ENCODE measurements at places on chromosomes 12 and 14.

GRCh38 chr12:25194214-25194613, 746 bp downstream of the DNAI7 start:
- no peak for DNase-seq

- no peak for DNase-seq
These were observed 27.4 kb upstream of the LGALS3 start for GRCh38 chr14:55101698-55102097.

DNA sequence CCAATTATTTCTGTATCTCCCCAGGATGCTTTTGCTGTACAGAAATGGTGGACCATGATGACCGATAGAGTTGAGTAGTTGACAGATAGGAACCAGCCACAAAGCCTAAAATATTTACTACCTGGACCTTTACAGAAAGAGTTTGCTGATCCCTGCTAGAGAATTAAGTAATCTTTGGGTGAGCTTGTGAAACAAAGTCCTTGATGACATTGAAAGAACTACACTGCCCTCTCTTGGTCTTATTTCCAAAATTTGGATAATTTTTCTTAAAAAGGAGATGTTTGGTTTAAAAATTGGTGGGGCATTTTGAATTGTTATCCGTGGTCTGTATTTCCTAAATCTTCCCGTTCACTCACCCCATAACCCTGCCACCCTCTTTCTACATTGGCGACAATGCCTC, 13.7 kb upstream of the TCTN1 start:
- peak; percentile 52 for DNase-seq

GRCh38 chr14:36451310-36452065, 68.5 kb downstream of the NKX2-1 start:
- DNase-seq = no peak

- DNase-seq = peak; percentile 69
These were observed 140.0 kb downstream of the PDE3A start for GRCh38 chr12:20508359-20508758.

GRCh38 chr12:51000245-51000644, 25.9 kb downstream of the SLC11A2 start:
- peak; percentile 65 for DNase-seq

DNA sequence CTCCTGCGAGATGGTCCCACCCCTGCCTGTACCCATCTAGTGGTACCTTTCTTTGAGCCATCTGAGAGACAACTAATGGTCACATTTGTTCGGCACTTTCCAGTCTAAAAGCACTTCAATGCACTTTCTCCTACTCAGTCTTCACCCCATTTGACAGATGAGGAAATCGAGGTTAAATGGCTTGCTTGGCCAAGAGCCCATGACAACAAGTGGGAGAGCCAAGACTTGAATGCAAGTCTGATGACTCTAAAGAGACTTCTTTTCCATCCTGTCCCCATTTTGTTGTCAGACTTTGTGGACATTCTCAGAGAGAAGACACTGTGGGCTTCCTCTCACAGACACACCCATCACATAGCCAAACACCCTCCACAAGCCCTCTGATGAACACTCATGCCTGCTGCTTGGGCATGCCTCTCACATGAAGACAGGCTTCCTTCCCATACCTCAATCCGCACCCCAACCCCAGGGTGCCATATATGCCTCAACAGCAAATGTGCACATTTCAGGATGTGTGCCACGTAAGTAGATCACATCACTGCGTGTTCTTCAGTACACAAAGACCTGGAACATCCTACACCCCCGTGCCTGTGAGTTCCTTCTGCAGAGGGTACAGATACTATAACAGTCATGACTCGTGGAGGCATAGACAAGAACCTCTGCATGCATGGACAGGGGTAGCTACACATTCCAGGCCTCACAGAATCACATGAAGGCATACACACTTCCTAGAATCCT, 805 bp downstream of the MYH7 start:
- no peak for DNase-seq

DNA sequence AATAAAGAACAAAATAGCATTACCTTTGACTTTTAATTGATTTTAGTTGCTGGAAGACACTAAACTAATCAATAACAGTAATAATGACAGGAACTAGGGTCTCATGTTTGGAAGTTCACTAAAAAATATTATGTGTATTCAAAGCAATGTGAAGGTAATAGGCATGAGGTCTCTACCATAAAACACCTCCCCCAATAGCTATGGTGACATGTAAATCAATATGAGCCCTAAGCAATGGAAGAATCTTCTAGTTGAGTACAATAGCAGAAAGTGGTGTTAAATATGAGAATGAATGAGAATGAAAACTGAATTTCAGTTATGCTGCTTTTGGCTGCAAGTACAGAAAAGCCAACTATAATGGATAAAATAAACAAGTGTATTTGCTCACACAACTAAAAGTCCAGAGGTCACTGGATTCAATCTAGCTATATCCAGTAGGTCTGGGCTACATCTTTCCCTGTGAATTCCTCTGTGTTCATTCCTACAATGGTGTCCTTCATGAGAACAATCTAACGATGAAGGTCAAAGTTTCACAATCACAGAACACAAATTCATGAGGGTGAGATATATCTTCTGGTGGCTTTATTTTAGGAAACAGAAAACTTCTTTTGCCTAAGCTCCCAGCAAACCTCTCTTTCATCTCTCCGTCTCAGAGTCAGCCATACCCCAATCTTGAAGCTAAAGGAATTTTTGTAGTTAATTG, 728.0 kb downstream of the FSCB start:
- DNase-seq = no peak

- DNase-seq = peak; percentile 52
These were observed 153.6 kb upstream of the FKBP4 start for GRCh38 chr12:2641207-2641606.

DNA sequence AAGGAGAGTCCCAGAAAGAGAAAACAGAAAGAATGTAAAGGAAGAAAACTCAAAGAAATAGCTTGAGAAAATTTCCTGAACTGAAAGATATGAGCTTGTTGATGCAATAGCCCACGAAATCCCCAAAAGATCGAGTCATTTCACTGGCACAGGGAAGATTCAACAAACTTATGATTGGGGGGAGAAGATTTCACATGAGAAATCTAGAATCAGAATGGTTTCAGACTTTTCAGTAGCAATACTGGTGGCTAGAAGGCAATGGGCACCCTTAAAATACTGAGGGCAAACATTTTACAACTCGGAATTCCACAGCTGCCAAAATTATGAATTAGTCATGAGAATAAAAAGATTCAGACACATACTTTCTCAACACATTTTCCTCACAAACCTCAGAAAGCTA, 8.9 kb upstream of the KRT7 start:
- peak; percentile 49 for DNase-seq

DNA sequence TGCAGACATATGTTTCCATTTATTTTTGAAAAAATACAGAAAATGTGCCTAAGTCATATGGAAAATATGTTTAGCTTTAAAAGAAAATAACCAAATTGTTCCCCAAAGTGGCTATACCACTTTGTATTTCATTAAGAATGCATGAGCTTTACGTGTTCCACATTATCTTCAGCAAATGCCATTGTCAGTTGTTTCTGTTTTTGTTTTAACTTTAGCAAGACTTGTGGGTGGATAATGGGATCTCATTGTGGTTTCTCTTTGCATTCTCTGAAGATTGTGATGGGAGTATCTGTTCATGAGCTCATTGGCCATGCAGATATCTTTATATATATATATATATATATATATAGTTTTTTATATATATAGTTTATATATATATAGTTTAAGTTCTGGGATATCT, 181.5 kb downstream of the CCER1 start:
- peak; percentile 4 for DNase-seq

GRCh38 chr14:65071544-65071943, 30.8 kb downstream of the MAX start:
- no peak for DNase-seq

DNA sequence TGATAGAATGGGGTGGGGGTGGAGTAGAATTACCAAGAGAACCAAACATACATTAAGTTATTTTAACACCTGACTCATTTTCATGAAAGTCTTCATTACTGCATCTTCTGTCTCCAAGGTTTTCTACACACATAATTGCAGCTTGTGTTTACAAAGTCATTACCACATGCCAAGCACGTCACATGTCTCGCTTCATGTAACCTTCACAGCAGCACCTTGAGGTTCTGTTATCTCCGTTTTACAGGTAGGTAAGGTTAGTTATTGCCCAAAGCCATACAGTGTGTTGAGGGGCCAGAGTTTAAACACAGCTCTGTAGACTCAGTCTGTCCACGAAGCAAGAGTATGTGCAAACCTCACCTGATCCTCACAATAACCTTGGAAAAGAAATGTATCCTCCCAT, 64.3 kb upstream of the RBM19 start:
- DNase-seq = no peak
